ENCODE measurements at places on chromosomes 7 and 10. TPM values are rescaled to one million over a fixed set of nuclear protein-coding genes. Genes with fewer than 3 reads are reported as not detected.

Gene CCL24
- 2.5 TPM for total RNA-seq

GRCh38 chr7:21980926-21981500 lies 35.3 kb upstream of the CDCA7L start:
- no peak for DNase-seq

DNA sequence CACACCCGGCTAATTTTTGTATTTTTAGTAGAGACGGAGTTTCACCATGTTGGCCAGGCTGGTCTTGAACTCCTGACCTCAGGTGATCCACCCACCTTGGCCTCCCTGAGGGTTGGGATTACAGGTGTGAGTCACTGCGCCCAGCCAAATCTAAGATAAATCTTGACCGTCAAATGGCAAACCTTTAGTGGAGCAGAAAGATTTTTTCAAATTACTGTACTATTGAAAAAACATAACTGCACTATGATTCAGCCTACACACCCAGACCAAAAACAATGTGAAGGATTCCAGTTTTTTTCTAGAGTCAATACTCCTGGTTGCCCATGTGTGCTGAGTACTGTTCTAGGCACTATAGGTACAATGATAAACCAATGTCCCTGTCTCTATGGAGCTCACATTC lies 33.9 kb upstream of the SVIL start:
- no peak for DNase-seq

- no peak for DNase-seq
Observed at GRCh38 chr10:111999205-111999914, 184.2 kb downstream of the GPAM start.

GRCh38 chr10:76444034-76444800 lies 1012.8 kb downstream of the LRMDA start:
- DNase-seq = no peak

All from omental fat pad (tissue), 4 donors.